AG04449 (cell line): ENCODE measurements at places on chromosomes 12 and 14.
A peak's percentile ranks its signal among the peaks of the same experiment; 100 is the strongest.

- DNase-seq = no peak
Measured at GRCh38 chr12:64650762-64651161, 40.5 kb downstream of the RASSF3 start.

DNA sequence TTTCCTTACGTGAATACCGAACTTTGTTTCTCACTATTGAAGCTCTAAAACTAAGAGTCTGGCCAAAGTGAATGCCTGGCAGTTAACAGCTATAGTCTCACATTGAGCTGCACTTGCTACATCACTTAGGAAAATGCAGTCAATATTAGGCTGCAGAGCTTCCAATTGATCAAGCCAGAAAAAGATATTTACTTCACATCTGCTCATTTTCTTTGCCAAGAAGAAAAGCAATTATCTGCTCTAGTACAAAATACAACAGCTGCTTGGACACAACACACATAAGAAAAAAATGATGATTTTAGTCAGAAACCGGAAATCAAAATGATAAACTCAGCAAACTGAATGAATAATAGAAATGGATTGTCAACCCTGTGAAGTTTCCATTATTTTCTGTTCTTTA is 45.4 kb downstream of the TMTC1 start:
- no peak for DNase-seq

DNA sequence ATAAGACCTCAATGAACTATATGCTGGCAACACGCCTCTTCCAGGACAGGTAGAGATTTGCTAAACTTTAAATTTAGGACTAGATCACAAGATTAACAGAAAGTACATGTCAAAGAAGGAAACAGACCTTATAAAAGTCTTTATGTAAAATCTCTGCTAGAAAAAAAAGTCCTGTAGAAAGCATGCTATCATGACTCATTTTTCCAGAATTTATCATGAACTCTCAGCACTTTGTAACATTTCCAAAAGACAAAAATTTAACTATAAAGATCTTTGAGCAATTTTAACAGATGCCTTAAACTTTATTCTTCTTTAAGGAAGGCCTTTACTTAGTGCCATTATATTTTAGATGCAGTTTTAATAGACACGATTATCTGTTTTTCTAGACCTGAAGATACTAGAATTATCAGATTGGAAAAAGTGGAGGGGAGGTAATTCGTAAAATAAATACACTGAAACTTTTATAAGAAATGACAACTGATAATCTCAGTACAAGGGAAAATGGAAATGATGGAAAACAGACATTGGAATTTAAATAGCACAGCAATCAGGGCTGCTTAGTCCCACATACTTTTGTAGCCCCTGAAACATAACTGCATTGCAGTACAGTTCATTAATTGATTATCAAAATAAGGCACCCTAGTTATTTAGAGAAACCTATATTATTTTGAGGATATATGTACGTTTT is 92.0 kb downstream of the TTLL5 start:
- no peak for DNase-seq

DNA sequence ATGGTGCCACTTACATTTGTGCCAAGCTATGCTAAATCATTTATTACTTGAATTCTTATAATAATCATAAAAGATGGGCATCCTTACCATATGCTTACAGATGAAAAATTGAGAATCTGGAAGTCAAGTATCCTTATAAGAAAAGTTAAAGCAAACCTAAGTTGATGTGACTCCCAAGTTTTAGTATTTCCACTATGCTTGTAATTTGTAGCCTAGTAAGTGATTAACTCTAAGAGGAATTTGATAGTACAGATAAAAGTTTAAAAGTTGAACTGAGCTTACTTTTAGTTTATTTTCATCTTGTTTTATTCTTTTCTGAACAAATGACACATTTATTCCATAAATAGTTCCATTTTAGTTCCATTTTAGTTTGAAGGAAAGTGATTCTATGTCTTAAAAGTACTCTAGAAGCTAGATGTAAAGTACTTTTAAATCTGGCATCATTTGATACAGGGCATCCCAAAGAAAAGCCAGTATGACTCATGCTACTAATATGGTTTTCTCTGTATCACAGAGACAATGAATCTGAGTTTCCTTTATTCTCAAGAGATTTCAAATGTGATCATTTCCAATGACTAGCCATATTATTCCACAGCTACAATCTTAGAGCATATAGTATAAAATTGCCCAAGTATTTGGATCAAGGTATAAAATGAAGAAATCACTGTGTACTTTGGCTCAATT is 596.0 kb downstream of the SLC16A7 start:
- DNase-seq = no peak

DNA sequence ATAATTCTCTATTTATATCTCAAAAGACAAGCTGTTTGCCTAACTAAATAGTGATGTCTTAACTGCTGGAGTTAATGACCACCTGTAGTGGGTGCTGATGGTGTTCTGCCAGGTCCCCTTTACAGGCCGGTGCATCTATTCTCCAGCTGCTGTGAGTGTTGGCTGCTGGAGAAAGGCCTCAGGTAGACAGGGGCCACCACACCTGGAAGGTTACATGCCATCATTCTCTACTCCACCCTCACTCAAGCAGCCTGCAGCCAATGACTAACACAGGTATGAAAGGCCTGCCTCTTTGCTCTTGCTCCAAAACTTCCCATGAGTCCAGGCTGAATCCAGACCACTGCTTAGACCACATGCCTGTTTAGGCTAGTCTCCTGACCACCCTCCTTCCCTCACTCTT is 73.9 kb downstream of the RPS6KA5 start:
- DNase-seq = no peak

DNA sequence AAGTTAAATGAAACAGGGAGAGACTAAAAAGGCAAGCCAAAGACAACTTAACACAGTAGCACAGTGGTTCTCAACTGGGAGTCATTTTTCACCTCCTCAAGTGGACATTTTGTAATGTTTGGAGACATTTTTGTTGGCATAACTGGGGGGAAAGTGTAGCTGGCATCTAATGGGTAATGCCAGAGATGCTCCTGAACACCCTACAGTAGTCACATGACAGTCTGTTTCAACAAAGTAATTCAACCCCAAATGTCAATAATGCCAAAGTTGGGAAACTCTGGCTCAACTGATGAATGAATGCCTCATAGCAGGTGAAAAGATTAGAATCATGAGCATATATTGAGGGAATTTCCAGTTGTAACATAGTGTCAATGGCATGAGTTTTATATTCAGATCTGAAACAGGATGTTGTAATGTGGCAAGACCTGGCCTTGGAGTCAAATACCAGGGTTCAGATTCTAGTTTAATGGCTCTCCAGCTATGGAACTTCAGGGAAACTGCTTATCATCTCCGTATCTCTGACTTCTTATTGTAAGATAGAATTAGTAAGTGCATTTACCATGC is 2.4 kb upstream of the OR4K5 start:
- DNase-seq = no peak

DNA sequence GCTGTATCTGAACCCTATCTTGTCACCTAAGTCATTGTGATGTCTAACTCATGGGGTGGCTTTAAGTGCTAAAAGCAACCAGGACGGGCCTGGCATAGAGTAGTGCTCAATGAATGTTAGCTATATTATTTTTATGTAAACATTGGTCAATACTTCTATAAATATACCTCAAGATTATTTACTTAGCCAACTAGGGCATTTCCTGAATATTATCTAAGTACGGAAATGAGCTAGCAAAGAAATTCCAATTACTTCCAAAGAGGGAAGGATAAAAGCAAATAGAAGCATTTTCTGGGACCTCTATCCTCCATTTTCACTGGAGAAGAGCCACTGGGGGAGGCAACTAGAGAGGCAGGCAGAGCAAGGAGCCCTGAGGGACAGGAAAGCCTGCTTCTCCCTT is 20.6 kb downstream of the CCDC92 start:
- no peak for DNase-seq

DNA sequence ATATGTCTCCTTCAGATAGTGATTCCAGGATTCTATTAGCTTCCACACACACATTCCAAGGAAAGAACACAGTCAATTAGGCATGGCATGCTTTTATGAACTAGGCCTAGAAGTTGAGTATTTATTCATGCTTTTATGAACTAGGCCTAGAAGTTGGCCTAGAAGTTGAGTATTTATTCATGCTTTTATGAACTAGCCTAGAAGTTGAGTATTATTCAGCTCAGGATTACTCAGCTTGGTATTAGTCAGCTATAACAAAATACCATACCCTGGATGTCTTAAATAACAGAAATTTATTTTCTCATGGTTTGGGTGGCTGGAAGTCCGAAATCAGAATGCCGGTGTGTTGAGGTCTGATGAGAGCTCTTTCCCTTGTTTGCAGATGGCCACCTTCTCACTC is 442.7 kb upstream of the FLRT2 start:
- DNase-seq = no peak

DNA sequence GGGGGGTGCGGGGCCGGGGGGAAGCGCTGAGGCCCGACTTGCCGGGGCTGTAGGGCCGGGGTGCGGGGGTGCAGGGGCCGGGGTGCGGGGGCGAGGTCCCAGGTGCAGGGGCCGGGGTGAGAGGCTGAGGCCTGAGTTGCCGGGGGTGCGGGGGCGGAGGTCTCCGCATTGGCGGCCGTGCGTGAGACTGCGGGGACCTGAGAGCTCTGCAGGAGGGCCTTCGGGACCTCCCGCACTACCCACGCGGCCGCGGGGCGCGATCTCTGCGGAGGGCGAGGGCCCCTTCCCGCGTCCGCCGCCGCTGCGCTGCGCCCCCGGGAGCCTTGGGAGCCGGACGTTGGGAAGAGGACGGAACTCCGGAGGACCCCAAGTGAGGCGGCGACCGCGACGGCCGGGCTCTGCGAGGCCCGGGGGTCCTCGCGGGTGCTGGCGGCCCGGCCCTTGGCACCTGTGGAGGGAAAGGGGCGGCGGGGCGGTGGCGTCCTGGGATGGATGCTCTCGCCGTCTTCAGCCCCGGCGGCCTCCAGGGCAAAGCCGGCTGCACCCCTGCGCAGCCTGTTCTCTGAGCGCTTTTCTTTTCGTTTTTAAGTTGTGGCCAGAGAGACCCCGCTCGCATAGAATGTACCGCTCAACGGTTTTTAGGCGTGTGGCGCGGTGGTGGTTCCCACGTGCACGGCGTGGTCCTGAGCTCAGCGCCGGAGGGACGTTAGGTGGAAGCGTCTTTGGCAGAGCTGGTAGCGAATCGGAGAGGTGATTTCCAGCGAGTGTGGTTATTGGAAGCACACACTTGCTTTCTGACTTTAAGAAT is 1.3 kb downstream of the PIWIL1 start:
- DNase-seq = no peak

DNA sequence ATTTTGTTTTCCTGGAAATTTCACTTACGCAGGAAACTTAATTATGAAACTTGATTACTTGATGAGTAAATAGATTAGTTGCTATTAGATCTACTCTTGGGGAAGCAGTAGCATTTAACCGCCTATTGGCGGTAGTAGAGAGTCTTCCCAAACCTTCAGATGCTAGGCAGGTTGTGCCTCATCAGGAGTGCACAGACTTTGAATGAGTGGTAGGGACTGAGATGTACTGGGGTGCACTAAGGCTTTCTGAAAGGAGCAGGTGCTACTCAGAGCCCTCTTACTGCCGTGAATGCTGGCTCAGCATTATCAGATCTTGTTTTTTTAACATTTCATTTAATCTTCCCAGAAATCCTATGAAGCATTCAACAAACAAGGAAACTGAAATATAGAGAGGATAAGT is 7.7 kb downstream of the GATC start:
- no peak for DNase-seq

- no peak for DNase-seq
Measured at GRCh38 chr12:57047981-57048380, 1.9 kb downstream of the MYO1A start.

GRCh38 chr12:92502417-92503028 is 200.3 kb upstream of the PLEKHG7 start:
- no peak for DNase-seq

DNA sequence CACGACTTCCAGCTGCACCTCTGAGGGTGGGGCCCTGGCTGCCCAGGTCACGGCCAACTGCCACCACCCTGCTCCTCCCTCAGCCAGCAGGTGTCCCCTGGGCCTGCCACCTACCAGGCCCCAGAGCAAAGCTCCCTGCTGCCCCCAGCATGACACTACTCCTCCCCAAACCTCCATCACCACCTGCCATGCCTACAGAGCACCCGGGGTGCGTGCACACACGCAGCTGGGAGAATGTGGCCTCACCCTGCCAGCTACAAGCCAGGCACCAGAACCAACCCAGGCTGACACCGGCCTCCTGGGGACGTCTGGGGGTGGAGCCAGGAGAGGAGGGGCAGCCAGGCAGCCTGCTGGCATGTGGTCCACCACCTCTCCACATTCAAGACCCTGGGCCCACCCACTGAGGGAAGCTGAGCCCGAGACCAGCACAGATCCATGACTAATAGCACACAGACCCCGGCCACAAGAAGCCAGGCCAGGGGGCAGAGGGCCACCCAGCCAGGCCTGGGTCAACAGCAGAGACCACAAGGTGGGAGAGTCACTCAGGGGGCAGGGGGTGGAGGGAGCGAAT is 3.4 kb downstream of the JAG2 start:
- DNase-seq = no peak

DNA sequence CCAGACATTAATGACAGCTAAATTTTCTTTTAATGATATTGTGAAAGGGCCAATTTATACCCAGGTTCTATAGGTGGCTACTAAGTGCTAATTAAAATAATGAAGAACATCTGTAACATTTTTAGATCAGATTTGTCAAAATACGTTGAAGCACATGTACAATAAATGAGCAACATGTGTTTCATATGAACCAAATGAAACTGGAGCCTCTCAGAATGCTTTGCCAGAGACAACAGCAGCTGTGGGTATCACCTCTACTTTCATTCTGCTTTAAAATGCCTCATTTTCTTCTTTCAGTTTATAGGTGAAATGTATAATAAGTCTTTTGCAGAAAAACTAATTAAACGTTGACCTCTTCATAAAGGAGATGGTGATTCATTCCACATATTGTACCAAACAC is 26.1 kb upstream of the MYF6 start:
- DNase-seq = no peak

DNA sequence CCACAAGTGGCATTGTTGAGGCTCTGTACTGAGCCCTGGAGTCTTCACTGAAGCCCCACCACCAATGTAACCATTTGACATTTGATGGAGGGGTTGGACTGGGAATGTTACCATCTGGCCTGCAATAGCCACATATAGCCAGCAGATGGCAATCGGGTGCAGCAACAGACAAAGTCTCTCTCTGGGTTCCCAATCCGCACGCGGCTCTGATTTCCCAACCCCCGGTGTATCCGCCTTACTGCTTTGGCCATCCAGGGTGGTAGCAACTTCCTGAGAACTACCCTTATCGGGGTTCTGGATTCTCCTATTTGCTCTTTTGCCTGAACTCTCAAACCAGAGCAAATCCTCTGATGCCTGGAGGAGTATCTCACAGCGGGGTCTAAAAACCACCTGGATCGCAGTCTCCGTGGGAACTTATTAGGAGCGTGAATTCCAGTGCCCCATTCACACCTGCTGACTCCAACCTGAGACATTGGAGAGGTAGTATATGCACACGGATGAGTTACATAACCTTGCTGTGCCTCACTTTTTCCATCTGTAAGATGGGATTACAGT is 14.2 kb downstream of the VRTN start:
- DNase-seq = peak; percentile 12
